ENCODE measurements at places on chromosomes 1 and 21.
A peak's percentile ranks its signal among the peaks of the same experiment; 100 is the strongest.

GRCh38 chr1:48876330-48876785 lies 99.7 kb upstream of the BEND5 start:
- no peak for DNase-seq

DNA sequence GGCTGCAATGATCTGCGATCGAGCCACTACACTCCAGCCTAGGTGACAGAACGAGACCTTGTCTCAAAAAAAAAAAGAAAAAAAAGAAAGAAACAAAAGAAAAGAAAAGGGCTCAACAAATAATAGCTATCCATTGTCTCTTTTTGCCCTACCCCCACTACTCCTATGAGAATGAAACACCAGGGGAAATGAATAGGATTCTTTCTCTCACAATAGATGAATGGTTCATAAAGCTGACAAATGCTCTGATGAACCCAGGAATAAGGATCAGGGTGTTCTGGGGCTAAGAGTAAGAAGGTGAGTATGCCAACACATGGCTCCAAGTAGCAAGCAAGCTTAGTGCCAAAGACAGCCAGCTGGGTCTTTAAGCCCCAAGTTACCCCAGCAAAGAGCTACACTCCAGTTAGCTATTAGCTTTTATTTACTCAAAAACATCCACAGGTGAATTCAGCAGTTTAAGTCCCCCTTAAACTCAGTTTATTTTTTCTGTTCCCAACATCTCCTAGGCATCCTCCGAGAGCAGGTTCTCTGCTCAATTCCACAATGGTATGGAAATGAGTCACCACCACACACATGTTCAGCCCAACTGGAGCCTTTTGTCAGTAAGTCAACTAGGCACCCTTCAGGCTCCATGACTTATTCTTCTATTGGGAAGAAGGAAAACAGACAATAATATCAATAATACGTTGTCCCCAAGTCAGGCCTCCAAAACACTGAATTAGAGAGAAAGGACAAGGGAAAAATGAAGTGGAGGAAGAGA lies 4.2 kb downstream of the ADORA3 start:
- DNase-seq = no peak

DNA sequence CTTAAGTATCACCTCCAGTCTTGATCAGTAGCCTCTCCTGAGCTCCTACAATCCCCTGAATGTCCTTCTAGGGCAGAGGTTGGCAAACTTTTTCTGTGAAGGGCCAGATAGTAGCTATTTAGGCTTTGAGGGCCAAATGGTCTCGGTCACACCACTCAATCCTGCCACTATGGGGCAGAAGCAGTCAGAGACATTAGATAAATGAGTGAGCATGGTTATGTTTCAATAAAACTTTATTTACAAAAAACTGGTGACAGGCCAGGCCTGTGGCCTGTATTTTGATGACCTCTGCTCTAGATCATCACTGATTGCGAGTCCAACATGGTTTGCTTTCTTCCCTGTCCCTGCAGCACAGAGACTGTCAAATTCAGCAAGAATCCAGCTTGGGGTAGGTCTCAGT lies 36.3 kb downstream of the LRP8 start:
- no peak for DNase-seq

DNA sequence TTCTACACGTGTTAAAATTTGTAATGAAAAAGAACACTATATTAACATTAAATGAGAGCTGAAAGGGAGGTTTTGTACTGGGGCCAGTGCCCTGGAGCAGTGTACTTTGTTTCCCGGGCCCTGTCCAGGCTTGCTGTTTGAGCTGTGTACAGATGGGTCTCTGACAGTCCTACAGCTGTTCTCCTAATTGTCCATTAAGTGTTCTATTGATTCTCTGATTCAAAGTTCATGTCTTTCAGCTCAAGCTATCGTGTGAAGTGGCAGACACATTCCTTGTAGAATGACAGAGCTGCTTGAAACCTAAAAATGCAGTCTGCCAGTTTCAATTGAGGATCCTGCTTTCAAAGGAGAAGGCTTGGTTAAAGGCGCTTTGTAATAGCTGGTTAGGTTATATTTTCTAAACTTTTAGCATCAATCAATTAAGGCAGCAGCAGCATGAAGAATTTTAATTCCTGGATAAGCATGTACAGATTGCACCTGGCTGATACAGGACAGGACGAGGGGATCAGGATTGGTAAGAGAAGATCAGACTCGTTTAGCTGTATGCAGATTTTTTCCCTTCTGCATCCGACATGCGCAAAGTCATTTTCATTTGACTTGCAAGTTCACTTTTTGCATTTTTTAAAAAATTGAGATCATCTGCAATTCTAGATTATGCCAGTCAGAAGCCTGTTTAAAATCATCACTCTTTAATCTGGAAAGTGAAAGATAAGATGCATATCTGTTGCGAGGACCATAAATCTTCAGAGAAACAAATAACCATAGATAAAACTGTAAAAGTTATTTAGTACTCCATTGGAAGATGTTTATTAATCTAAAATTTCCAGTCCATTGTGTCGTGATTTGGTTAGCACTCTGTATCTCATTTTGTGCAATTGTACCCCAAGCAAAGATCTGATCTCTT lies 98.5 kb downstream of the ATG4C start:
- no peak for DNase-seq

DNA sequence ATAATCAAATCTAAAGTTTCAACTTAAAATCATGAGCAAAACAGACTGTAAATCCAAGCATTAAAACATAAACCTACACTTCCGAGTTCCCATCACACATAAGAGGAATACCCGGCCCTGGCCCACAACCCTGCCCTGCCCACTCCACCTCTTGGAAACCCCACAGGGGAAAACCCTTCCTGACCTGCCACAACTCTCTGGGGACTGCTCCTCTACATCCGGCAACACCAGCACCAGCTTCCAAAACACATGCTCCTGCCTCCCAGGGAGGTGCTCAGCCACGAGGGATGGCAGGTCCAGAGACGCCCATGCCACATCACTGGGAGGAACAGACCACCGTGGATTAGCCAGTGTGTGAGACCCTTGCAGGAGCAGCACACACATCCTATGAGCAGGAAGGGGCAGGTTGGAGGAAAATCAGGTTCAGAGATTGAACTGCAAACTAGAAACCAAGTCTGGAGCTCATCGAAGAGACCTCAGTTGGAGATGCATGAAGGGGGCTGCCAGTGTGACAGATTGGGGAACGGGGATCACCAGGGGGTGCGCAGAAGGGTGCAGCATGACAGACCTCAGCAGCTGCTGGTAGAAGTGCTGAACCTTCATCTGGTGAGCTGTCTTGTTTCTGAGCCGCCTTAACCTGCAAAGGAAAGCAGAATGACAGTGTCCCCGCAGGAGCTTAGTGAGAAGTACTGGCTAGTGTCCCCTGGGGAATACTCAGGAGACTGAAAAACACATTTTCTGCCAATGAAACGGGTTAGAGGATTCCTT lies 25.8 kb upstream of the LSS start:
- no peak for DNase-seq

DNA sequence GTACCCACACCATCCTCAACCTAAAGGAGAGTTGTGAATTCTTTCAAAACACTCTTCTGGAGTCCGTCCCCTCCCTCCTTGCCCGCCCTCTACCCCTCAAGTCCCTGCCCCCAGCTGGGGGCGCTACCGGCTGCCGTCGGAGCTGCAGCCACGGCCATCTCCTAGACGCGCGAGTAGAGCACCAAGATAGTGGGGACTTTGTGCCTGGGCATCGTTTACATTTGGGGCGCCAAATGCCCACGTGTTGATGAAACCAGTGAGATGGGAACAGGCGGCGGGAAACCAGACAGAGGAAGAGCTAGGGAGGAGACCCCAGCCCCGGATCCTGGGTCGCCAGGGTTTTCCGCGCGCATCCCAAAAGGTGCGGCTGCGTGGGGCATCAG lies 638 bp upstream of the OLIG2 start:
- no peak for DNase-seq

GRCh38 chr1:43042773-43043457 lies 84.2 kb upstream of the SLC2A1 start:
- DNase-seq = no peak

- no peak for DNase-seq
Measured at GRCh38 chr1:43233631-43234030, 36.2 kb upstream of the TMEM125 start.

GRCh38 chr1:67590329-67590728 lies 94.7 kb upstream of the GADD45A start:
- no peak for DNase-seq

DNA sequence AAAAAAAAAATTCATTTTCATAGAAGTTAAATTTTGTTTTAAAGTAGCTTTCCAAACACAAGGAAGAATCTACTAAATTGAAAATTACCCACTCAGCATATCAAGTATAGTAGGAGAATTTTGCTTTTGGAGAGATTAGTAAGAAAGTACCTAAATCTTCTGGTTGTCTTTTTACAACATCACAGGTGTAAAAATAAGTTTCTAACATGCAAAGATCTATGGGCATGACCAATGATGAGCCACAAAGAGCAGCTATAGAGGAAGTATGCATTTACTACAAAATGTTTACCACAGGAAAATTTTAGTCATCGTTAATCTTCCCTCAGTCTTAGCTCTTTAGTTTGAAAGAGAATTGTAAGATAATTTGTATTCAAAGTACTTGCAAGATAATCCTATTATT lies 28.1 kb downstream of the ANGPTL3 start:
- DNase-seq = no peak

DNA sequence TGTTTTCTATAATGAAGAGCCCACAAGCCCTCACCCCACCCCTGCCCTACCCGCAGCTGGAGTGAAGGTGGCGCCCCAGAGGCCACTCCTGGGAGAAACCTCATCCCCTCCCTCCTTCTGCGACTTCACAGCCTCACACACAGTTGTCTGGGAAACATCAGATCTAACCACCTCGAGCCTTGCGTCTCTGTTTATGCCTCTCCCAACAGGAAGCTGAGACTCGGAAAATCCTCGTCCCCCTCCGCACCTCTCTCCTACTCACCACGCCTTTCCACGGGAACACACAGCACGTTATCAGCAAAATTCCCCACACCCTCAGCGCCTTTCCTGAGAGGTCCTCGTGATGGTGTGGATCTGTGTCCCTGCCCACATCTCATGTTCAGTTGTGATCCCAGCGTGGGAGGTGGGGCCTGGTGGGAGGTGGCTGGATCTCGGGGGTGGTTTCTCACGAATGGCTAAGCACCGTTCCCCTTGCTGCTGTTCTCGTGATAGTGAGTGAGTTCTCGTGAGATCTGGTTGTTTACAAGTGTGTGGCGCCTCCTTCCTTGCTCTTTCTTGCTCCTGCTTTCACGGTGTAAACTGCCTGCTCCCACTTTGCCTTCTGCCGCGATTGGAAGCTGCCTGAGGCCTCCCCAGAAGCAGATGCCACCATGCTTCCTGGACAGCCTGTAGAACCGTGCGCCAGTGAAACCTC lies 190.6 kb downstream of the KIF26B start:
- no peak for DNase-seq

GRCh38 chr1:41629141-41629540 lies 144.7 kb upstream of the EDN2 start:
- no peak for DNase-seq

- DNase-seq = peak; percentile 22
Measured at GRCh38 chr1:26994787-26995517, 1.5 kb downstream of the TRNP1 start.

DNA sequence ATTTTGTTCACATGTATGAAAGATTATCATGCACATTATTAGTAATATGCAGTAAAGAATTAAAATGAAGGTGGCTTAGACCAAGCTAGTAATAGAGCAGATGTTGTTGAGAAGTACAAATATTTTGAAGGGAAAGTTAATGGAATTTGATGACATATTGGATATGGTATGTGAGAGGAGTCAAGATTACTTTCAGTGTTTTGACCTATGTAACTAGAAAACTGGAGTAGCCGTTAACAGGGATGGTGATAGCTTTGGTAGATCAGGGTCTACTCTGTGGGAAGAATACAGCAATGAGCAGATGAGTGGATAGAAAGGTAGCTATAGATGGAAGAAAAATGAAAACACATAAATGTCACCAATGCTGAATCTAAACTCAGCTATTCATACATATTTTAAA lies 163.2 kb upstream of the LRRC7 start:
- DNase-seq = no peak

- no peak for DNase-seq
Measured at GRCh38 chr21:35559128-35559828, 501.0 kb downstream of the SETD4 start.

Measured in kidney glomerular epithelial cell (primary cell).